Activated CD4-positive, alpha-beta T cell treated with anti-CD3 and anti-CD28 coated beads, Interleukin-2, amount 10 ng/mL, durations not matched to agents 7 days and 5 days (primary cell): ENCODE measurements at places on chromosomes 5 and 9. TPM values are rescaled to one million over a fixed set of nuclear protein-coding genes. Genes with fewer than 3 reads are reported as not detected.

DNA sequence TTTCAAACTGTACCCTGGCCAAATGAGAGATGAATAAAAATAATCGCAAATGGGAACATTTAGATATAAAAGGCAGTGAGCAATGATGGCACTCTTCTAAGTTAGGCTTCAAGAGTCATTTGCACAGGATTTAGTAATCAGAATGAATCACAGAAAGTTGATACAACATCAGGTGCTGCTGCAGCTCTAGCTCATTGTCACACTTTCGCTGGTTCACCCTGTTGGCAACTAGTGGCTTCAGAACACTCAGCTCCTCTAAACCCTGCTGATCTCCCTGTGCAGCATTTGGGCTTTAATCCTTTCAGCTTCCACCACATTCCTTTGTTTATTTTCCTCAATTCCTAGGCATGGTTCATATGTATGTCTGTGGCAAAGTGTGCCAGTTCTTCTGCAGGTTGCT lies 2071.2 kb upstream of the CDH6 start:
- no peak for DNase-seq

DNA sequence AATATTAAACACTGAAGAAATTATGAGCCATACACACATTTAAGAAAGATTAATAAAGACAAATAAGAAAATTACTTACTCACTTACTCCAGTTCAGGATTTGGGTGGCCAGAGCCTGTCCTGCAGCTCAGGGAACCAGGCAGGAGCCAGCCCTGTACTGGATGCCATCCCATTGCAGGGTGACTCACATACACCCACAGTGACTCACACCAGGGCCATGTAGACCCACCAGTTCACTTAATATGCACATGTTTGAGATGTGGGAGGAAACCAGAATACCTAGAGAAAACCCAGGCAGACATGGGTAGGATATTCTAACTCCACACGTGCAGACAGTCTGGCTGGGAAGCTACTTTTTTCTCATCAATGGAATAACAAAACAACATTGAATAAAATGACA lies 49.6 kb upstream of the ADRB2 start:
- no peak for DNase-seq

DNA sequence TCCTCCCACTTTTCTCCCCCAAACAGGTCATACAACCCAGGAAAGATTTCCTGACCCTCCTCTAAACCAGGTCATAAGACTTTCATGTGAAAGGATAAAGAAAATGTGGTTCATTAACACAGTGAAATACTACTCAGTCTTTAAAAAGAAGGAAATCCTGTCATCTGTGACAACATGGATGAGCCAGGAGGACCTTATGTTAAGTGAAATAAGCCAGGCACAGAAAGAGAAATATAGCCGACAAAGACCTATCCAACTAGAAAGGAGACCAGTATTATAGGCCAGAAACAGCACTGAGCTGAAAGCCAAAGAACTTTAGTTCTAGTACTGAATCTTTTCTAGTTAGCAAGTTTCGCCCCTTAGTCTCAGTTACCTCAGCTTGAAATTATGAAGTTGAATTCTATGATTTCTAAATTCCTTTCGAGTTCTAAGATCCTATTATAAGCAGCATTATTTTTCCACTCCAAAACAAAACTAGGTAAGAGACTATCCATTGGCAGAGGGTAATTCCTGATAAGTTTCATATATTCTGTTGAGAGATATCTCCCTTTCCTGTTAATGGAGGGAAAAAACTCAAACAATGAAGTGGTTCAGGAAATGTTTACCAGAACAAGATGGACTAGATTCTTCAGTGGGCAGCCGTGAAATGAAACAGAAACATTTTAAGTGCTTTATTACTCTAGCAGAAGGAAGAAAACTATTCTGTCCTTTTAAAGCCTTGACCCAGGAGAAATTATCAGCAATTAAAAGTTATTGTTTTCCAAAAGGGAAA lies 42.5 kb downstream of the GNA14 start:
- DNase-seq: no peak

DNA sequence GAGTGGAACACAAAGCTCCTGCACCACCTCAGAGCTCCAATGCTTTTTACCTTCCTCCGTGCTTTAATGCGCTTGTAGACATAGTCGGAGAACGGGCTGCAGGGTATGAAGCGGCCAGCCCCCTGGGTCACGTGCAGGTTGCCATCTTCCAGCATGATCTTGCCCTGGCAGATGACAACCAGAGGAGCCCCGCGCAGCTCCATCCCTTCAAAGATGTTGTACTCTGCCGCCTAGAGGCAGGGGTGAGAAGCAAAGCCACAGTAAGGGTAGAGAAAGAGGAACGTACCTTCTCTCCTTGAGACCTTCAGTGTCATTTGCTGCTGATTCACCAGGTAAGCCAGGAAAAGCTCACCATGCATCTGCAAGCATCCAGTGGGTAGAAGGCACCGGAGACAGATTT lies 112.3 kb downstream of the DPYSL3 start:
- DNase-seq: no peak

- DNase-seq: no peak
Observed at GRCh38 chr5:43400082-43400481, 12.1 kb downstream of the CCL28 start.

- no peak for DNase-seq
Observed at GRCh38 chr5:179258001-179258921, 87.0 kb downstream of the ADAMTS2 start.

GRCh38 chr5:16486711-16487111 lies 21.1 kb upstream of the ZNF622 start:
- no peak for DNase-seq

DNA sequence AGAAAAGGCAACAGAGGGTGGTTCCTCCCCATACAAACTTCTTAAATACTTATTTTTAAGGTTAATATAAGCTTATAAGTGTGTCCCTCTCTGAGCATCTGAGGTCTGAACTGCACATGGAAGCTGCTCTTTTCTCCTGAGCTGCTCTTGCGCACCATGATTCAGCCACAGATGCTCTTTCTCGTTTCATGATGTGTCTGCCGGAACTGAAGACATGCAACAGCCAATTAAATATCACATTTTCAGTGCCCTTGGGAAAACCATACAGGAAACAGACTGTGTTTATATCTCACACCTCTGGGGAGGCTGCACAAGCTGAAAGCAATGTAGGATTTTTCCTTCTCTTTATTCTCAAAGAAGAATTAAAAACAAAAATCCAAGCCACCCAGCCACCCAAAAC lies 96.8 kb upstream of the NREP start:
- DNase-seq: no peak

DNA sequence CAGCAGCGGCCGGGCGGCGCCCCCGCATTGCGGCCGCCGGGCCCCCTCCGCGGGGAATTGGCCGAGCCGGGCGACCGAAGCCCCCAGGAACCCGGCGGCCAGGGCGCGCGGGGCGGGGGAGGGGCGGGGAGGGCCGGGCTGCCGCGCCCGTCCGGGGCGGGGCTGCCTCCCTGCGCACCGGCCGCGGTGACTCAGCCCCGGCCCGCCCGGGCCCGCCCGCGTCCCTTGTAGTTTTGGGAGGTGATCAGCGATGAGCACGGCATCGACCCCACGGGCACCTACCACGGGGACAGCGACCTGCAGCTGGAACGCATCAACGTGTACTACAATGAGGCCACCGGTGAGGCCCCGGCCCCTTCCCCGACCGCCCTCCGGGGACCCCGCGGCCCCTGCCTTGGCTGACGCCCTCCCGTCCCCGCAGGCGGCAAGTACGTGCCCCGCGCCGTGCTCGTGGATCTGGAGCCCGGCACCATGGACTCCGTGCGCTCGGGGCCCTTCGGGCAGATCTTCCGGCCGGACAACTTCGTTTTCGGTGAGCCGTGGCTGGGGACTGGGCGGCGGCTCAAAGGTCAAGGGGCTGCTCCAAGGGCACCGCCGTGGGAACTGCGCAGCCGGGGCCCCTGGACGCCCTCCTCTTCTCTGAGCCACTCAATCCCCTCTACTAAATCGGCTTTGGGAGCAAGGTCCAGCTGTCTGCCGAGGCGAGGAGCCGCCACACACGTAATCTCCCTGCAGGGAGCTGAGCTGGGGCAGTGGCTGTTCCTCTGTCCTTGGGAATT lies 592 bp downstream of the TUBB4B start:
- peak; percentile 65 for DNase-seq

DNA sequence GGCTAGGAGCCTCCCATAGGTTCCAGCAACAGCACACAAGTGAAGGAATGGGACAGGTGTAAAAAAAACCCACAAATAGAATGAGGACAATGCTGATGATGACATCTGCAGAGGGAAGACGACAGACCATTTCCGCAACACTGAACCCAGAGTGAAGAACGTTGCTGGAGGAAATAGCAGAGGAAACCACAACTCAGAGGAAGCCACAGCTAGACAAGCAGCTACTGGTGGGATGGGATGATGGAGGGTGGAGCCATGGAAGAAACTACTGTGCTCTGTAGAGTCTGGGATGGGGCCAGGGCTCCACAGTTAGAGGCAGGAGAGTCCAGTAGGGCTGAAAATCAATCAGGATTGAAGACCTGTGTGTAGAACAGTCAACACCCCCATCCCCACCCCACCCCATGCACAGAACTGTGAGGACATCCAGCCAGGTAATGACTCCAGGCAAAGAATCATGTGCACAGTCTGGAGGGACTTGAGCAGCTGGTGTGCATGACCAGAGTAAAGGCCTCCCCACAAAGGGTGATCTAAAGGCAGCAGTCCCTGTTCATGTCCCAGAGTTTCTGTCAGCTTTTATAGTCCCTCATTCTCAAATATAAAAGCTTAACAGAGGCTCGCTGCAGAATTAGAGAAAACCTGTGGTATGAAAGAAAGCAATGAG lies 65.2 kb upstream of the SPIN1 start:
- peak; percentile 79 for DNase-seq

DNA sequence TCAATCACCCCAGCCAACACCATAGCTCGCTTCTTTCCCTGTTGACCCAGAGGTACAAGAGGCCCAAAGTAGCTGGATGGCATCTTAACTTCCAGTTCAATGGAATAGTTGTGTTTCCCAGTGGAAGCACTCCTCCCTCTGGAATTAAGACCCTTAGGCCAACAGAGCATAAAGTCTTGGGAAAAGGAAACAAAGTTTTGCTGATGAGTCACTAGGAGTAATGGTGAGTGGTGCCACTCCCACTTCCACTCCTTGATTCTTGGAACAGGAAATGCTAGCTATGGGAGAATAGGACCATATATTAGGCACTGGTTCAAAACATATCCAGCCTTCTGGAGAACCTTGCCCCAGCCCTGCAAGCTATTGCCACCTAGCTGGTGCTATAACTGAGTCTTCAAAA lies 44.7 kb upstream of the LMX1B start:
- no peak for DNase-seq

GRCh38 chr5:32625106-32625505 lies 39.7 kb downstream of the SUB1 start:
- DNase-seq: no peak

DNA sequence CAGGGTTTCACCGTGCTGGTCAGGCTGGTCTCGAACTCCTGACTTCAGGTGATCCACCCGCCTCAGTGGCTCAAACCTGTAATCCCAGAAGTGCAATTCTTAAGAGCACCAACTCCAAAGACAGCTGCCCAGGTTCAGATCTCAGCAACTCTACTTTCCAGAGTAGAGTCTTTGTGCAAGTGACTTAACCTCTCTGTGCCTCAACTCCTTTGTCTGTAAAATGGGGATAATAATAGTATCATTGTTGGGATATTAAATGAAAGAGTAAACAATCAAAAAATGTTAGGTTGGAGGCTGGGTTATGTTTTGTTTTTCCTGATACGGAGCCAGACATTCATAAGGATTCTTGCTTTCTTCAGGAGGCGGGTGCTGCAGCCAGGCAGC lies 45.0 kb downstream of the FOXI1 start:
- DNase-seq: no peak

DNA sequence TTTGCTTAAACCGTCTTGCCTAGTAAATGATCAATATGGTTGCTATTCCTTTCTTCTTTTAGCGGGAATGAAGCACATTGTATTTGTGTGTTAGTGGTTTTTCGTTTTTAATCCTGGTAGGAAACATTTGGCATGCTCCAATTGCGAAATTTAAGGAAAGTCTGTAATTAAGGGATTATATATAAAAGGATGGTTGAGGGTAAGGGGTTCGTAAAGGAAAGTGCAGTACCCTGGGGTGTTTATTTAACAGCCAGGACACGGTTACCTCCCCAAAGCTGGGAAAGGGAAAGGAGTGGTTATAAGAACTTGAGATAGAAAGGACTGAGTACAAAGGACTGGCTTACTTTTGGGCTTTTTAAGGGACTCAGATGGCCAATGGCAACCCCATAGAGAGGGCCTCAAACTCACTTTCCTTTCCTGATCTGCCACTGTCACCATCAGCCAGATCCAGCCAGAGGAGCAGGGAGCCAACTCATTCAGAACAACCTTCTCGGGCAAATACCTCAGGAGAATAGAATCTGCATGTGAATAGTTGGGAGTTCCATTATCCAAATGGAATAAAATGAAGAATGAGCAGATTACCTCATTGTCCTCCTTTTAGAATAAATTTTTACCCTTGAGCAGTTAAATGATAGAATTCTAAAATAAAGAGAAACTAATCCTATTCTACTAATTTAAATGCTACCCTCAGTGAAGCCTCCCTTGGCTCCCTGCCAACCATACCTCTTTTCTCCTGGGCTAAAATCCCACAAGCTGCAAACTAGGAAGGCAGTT lies 117.7 kb downstream of the SNCAIP start:
- DNase-seq: no peak

GRCh38 chr5:32504989-32505596 lies 60.6 kb upstream of the ZFR start:
- DNase-seq: no peak

GRCh38 chr5:117131048-117131679 lies 556.5 kb upstream of the SEMA6A start:
- DNase-seq: no peak

- no peak for DNase-seq
Observed at GRCh38 chr9:127810378-127811187, 7.9 kb downstream of the FPGS start.

GRCh38 chr9:127915801-127916719 lies 781 bp downstream of the ST6GALNAC4 start:
- DNase-seq: peak; percentile 44

- DNase-seq: no peak
Observed at GRCh38 chr9:76729116-76729515, 35.1 kb upstream of the PCA3 start.

DNA sequence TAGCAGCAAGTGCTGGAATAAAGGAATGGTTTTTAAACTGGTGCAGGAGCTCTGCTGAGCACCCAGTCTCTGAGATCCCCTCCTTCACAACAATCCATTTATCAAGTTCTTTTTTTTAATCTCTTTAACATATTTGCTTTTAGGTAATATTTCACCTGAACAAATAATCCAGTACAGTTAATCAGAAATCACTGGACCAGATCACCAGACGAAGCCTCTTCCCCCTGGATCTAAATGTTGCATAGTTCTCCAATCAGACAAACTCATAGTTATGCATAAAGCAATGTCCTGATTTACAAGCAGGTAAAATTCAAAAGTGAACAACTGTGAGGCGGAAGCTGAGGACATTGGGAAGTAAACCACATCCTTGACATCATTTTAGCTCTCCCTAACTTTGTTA lies 657.7 kb upstream of the RORB start:
- DNase-seq: no peak

- peak; percentile 42 for DNase-seq
Observed at GRCh38 chr9:93156475-93157008, 22.5 kb upstream of the NINJ1 start.

- DNase-seq: no peak
Observed at GRCh38 chr5:124560370-124560769, 186.1 kb downstream of the ZNF608 start.

BRINP1 gene
- total RNA-seq: not detected

SHROOM1 gene
- total RNA-seq: 0.98 TPM

OGN gene
- total RNA-seq: 0.17 TPM

LARP1 gene
- total RNA-seq: 213 TPM

SPATA31A5 gene
- total RNA-seq: not detected

OR1L8 gene
- not detected for total RNA-seq

SLC45A2 gene
- total RNA-seq: not detected

GNG10 gene
- 19.3 TPM for total RNA-seq

KCNV2 gene
- total RNA-seq: not detected

PTGDS gene
- 22.1 TPM for total RNA-seq

PCDHGB4 gene
- total RNA-seq: not detected

KCNN2 gene
- total RNA-seq: not detected

JAKMIP2 gene
- total RNA-seq: 4.3 TPM
